ENCODE measurements at places on chromosomes 5 and 9. TPM values are rescaled to one million over a fixed set of nuclear protein-coding genes. Genes with fewer than 3 reads are reported as not detected.

The ADAMTS19 gene
- 0.27 TPM for total RNA-seq

GRCh38 chr5:148314187-148314586 is 2.0 kb downstream of the SPINK7 start:
- no peak for DNase-seq

The PRUNE2 gene
- 55.3 TPM for total RNA-seq

The LIFR gene
- total RNA-seq: 106 TPM

GRCh38 chr5:137605411-137605810 is 106.3 kb upstream of the SPOCK1 start:
- DNase-seq: no peak

GRCh38 chr5:69103521-69103920 is 9.7 kb downstream of the SLC30A5 start:
- DNase-seq: no peak

The PTGES2 gene
- total RNA-seq: 33.8 TPM

DNA sequence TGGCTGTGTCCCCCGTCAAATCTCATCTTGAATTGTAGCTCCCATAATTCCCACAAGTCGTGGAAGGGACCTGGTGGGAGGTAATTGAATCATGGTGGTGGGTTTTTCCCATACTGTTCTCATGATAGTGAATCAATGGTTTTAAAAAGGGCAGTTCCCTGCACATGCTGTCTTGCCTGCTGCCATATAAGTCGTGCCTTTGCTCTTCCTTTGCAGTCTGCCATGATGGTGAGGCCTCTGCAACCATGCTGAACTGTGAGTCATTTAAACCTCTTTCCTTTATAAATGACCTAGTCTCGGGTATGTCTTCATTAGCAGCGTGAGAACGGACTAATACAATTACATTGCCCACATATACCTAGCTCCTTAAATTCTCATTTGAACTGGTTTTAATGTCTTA is 353.0 kb upstream of the KLF4 start:
- no peak for DNase-seq

The SPINK13 gene
- total RNA-seq: not detected

The LCN9 gene
- total RNA-seq: not detected

DNA sequence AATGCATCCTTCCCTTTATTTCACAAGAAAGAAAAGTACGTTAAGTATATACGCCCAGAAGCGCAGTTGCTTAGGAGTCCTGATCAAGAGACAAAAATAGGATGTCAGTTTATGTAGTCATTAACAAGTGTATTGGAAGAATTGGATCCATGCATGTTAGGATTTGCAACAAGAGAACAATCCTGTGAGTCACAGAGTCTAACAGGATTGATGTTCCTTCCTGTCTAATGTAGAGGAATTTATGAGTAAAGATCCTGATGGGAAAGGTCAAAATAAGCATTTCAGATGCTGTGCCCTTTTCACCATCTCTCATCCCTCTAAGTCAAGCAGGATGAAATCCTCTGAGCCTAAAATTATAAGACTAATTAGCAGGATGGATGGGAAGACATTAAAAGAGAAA is 406.0 kb upstream of the GRIA1 start:
- DNase-seq: no peak

DNA sequence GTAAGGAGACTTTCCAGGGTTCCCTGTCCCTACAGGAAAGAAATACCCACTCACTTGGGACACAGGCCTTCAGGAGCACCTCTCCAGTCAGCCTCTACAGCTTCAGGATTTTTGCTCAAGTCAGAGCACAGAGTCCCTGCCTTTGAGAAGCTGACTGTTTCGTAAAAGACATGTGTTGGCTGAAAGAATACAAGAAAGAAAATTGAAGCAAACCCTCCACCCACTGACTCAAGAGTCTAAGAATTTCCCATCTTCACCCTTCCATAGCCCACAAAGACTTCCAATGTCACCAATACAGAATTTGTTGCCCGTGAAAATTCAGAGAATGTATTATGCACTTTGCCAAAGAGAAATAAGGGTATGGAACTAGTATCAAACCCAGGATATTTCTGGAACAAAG is 53.0 kb upstream of the ZNF622 start:
- DNase-seq: no peak

DNA sequence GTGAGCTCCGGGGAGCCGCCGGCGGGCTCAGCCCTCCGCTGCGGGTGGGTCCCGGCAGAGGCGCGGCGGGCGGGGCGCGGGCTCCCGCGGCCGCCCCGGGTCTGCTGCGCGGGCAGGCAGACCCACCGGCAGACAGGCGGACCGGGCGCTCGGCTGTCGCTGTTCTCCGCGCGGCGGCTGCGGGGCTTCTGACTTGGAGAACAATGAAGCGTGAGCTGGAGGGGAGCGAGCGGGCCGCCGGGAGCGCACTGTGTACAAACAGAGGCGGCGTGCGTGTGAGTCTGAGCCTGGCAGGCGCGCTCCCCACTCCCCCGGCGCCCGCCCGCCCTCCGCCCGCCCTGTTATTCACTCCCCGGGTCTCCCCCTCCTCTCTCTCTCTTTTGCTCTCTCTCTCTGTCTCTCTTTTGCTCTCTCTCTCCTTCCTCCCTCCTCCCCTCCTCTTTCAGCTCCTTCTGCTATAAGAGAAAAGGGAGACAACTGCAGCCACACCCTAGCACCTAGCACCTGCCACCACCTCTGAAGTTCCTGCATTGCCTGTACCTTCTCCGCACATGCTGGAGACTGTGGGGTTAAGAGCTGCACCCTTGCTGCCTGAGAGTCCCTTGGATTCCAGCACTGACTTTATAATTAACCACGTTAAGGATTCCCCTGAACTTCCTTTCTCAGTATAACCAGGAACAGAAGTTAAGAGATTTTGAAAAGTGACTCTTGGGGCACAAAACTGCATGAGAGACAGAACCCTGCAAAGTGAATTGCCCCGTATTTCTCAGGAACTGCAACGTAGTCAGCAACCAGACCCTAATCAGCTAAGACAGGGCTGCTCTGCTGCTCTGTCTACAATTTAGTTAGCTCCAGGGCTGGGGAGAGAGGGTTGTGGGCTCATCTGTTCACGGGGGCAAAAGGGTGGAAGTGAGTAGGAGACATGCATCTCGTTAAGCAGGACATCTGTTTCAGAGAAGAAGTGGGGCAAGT is at the start of gene EDIL3:
Gene EDIL3, minus strand, starts transcription at position 277 of the 972 bp plus-strand sequence. CDS start 506 bp downstream, outside the sequence.
- DNase-seq: peak; percentile 64

The PCYOX1L gene
- 10.8 TPM for total RNA-seq

The ADAMTS2 gene
- total RNA-seq: 25.3 TPM

The ANKDD1B gene
- 3.6 TPM for total RNA-seq

The NOXA1 gene
- total RNA-seq: 7.4 TPM

The TGFBI gene
- total RNA-seq: 232 TPM

DNA sequence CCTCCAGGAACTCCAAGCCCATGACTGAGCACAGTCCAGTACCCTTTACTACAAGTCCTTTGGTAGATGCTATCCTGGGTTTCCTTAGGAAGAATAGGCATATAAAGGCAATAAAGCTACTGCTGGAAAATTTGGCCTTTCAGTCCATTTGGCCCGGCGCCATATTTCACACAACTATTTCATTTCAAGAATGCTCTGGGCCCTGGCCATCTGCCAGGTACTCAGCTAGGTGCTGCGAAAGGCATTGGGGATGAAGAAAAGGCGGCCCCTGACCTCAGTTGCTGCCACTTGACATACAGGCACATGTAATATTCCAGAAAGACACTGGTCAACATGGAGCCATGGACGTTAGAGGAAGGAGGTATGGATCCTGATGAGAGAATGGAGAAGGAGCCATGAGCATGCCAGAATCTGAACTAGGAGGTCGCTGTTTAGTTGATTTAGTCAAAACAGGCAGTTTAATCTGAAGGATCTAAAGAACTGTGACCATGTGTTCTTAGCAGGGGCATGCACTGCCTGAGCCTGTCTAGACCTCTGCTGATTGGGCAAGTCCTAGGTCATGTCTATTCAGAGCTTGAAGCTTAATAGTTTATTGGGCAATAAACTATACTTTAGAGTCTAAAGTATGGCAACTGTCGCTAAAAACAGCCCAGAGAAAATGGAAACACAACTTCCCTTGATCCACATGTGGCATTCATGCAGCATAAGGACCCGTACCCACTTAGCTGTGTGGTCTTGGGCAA is 149.3 kb downstream of the MELK start:
- DNase-seq: no peak

DNA sequence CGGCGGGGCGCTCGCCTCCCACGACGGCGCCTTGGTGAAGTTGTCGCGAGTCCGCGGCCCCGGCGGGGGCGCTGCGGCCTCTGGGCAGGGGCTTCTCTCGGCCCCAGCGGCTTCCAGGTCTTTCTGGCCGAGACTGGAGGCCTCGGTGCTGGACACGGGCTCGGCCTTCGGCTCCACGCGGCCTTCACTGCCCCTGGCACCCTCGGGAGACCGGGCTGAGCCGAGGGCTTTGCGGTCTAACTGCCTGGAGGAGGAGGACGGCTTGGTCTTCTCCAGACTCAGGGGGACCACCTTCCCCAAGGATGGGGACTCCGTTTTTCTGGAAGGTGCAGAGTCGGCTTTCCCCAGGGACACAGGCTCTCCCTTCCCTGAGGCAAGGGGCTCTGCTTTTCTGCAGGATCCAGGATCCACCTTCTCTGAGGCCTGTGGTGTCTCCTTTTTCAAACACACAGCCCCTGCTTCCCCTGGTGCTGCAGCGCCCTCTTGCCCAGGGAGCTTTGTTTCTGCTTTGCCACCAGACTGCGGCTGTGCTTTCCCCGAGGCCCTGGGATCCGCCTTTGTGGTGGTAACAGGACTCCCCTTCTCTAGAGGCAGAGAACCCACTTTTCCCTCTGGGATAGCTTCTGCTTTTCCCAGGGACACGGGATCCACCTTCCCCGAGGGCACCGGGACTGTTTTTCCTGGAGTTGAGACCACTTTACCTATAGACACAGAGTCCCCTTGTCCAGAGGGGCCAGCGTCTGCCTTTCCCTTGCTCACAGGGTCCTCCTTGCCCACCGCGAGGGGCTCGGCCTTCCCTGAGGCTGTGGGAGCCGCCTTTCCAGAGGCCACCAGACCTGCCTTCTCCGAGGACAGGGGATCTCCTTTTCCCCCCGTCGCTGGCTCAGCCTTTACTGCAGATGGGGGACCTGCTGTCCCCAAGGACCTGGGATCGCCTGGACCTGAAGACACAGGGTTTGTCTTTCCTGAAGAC is 12.3 kb downstream of the GPRIN1 start:
- DNase-seq: no peak
